ENCODE measurements at places on chromosomes 6 and 20.
A peak's percentile ranks its signal among the peaks of the same experiment; 100 is the strongest.

GRCh38 chr20:60512443-60512842 is 554.2 kb downstream of the CDH26 start:
- DNase-seq: no peak

DNA sequence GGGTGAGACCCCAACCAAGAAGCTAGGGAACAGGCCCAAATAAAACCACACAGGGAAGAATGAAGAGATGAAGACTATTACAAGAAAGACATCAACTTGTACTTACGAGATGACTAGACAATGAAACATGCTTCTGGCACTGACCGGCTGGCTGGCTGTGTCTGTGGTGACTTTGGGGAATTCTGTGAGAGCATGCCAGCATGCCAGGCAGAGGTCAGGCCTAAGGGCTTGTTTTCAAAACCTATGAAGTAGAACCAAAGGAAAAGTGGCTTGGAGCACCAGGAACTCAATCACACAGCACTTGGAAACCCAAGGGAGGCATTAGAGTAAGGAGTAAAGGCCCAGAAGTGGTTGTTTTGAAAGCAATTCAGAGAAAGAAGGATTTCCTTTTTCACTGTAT is 28.4 kb upstream of the GSTA3 start:
- no peak for DNase-seq

GRCh38 chr6:15464211-15464725 is 198.6 kb downstream of the DTNBP1 start:
- DNase-seq: no peak

- no peak for DNase-seq
Observed at GRCh38 chr6:4740032-4740431, 36.2 kb upstream of the CDYL start.

GRCh38 chr6:73796881-73797280 is 100.9 kb downstream of the CD109 start:
- no peak for DNase-seq

DNA sequence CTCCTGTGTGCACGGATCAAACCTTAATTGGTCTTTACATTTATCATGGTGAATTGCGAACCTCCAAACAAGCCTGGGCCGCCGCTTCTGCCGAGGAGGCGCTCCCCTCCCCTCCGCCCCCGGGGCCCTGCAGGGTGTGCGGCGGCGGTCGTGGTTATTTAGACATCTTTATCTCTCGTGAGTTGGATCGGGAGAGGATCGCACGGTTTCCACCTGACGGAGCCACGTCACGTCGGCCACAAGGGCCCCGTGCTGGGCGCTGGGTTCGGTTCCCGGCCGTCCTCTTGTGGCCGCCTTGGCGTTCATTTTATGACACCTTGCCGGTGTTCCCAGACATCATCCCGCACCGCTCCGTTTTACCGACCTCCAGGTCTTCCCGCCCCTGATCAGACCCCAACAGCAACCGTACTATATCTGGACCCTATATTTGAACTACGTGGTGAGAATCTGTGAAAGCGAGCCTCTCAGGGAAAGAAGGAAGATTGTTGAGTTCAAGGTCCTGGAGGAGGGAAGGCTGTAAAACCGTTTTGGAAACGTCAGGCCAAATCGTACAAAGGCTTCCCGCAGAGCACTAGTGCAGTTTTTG is 1.3 kb upstream of the CNR1 start:
- peak; percentile 20 for DNase-seq

- no peak for DNase-seq
Observed at GRCh38 chr20:2778602-2779321, 21.7 kb downstream of the CPXM1 start.

GRCh38 chr6:159041181-159041580 is 3.6 kb downstream of the TAGAP start:
- no peak for DNase-seq

DNA sequence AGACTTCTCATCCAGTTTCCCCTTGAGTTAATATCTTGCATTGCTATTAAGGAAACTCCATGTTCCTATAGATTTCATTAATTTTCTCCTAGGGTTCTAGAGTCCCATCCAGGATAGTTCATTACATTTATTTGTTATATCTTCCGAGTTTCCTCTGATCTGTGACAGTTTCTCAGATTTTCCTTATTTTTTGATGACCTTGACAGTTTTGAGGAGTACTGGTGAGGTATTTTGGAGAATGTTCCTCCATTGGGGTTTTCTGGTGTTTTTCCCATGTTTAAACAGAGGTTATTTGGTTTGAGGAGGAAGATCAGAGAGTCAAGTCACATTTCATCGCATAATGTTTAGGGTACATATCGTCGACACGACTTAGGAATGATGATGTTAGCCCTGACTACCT is 67.7 kb downstream of the LAMP5 start:
- no peak for DNase-seq

GRCh38 chr6:12033770-12034169 is 21.7 kb downstream of the HIVEP1 start:
- no peak for DNase-seq

DNA sequence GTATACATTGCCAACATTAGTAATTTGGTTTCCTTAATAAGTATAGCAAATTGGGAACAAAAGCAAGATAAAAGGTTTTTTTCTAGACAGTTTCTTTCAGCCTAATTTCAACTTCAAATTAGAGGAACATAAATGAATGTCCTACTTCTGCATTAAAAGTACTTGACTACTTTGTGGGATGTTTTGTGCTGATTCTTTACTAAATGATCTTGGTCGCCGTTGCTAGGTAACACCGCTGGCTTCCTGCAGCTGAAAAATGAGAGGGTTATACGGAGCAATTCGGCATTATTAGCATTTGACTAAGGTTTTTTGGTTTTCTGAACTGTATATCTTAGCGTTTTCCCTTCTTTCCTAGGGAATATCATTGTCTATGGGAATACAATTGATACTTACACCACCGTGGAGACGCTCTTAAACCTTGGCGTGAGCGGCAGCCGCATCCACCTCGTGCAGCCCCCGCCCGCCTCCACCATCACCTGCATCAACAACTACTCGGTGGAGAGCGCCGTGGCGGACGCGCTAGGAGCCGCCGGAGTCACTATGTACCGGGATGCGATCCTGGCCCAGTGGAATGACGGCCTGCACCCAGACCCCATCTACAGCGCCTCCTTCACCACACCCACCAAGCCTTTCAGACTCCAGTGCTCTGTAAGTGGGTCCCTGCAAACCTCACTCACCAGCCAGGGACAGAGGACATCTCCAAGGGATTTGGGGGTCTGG is 90.9 kb upstream of the INSM1 start:
- no peak for DNase-seq

DNA sequence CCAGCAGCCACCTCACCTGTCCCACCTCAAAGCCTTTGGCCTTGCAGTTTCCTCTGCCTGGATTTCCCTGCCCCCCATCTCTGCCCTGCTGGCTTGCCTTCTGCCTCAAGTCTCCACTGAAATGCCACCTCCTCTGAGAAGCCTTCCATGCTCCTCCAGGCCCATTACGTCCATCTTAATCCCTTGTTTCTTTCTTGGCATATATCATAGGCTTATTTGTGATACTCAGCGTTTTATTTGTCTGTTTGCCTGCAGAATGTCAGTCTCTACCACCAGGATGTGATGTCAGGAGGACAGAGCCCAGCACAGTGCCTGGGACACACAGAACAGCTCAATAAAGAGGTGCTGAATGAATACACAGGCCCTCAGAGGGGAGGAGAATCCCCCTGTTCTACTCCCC is 24.4 kb upstream of the TLDC2 start:
- no peak for DNase-seq

DNA sequence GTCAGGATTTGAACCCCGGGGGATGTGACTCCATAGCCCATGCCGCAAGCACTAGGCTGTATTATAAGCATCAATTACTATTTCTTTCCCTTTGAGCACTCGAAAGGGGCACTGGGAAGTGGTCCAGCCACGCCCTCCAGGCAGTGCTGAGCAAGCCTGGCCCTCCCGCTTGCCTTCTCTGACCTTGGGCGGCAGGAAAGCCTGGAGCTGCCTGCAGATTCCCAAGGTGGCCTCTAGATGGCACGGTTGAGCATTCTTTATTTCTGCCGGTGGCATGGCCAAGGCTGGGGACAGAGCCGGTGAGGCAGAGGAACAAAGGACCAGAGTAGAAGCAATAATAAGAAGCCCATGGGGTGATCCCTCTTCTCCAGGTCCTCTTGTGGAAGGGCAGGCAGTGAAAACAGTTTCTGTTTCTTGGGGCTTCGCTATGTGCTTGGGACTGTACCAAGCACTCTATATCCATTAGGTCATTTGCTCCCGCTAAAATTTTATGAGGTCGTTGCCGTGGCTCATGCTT is 32.0 kb downstream of the ARHGAP40 start:
- DNase-seq: peak; percentile 53

GRCh38 chr6:153862927-153863326 is 176.1 kb upstream of the OPRM1 start:
- DNase-seq: no peak

DNA sequence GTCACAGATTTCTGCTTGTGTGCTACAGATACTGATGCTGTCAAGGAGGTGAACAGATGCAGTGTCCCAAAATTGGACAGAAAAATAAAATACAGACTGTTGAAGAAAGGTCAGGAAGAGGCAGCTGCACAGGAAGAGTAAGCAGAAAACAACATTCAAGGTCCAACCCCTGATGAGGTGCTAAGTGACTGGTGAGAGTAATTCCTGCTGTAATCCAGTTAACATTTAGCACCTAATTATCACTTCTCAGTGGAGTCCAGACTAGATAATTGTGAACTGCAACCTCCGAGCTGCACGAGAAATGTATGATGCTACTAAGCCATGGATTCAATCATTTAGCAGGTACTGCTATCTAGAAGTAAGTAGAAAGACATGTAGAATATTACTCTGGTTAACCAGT is 36.3 kb upstream of the NRSN1 start:
- DNase-seq: no peak

DNA sequence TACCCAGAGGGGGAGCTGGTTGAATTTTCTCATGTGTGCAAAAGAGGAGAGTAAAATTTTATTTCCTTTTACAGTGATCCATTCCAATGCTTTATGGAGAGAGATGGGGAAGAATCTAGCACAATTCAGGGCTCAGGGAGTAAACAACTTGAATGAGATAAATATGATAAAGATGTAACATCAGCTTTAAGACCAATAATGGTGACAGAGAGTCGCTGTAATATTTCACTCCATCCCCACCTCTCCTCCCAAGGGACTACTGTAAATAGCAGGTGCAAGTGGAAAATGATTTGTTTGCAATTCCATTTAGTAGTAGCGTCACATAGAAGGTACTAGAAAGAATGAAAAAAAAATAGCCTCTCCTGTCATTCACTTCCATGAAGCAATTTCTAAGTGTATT is 4.8 kb downstream of the CRISP3 start:
- DNase-seq: no peak

DNA sequence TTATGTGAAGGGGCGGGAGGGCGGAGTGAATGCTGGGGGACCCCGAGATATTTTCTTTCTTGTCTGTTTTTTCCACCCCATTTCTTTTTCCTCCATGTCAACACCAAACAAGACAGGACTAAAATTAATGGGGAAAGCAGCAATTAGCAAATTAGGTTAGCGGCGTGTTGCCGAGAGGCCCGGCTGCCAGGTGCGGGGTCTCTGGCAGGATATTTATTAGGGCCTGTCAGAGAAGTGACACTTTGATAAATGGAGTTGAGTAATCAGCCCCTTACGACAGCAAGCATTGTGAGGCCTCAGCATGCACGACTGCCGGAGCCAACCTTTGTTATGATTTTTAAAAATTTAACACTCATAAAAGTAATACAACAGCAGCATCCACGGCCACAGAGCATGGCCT is 193.8 kb downstream of the DHX35 start:
- no peak for DNase-seq

DNA sequence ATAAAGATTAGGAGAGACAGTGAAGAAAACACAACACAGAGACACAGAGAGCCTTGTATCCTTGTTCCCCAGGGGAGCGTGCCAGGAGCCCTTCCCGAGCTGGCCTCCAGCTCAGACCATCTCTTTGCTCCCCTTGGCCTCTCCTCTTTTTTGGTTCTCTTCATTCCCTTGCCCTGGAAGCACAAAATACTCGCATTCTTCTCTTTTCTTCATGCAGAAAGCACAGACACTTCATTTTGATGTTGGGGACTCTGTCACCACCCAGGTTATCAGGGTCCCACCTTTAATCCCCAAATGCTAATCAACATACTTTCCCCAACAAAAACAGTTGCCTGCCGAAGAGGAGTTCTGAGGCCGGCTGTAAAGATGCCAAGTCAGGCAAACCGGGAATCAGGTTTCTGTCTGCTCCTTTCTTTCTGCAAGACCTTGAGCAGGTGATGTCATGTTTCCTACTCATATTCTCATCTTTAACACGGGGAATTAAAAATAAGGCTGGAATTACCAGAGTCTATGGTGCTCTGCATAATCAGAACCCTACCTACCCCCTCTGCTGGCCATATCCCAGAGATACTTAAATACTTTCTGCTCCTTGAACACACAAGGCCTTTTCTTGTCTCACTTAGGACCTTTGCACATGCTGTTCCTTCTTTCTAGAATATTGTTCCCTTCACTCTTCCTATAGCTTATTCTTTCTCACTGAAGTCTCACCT is 21.7 kb downstream of the TGM6 start:
- DNase-seq: no peak

DNA sequence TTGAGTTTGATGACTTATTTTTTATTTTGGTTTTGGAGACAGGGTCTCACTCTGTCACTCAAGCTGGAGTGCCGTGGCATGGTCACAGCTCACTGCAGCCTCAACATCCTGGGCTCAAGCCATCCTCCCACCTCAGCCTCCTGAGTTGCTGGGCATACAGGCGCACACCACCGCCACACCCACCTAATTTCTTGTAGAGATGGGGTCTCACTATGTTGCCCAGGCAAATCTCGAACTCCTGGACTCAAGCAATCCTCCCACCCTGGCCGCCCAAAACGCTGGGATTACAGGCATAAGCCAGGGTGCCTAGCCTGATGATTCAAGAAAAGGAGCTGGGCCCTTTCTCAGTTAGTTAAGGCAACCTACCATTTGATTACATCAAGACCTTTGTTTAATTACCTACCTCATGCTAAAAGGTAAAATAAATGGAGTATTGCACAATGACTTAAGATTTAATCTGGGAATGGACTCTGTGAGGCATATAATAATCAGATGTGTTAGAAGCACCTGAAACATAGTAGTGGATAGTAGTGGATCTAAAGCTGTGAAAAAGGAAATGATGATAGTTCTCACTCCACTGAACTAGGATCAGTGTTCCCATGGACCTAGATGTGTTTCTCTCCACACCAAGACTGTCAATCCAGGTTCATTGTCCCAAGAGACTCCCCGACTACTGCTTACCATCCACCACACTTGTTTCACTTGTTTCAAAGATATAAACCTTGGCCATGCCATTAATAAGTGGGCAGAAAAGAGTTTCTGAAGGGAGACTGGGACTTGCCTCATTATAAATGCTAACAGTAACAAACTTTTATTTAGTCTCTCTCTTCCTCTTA is 2.1 kb downstream of the TNFRSF21 start:
- no peak for DNase-seq

GRCh38 chr20:34052414-34052813 is 58.7 kb downstream of the RALY start:
- no peak for DNase-seq

DNA sequence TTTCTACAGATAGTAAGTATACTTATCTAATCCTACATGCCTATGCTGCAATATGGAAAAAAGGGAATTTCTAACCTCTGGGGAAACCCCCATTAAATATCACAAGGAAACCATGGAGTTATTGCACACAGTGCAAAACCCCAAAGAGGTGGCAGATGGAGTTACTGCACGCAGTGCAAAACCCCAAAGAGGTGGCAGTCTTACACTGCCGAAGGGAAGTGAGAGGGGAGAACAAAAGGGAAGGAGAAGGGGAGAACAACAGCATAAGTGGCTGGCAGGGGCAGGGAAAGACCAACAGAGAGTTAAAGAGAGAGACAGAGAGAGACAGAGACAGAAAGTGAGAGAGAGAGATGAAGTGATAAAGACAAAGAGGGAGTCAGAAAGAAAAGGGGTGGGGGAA is 43.8 kb upstream of the EIF2S2 start:
- no peak for DNase-seq

GRCh38 chr6:912871-913835 is 220.2 kb upstream of the EXOC2 start:
- DNase-seq: no peak
